ENCODE measurements at places on chromosomes 3 and 15.

DNA sequence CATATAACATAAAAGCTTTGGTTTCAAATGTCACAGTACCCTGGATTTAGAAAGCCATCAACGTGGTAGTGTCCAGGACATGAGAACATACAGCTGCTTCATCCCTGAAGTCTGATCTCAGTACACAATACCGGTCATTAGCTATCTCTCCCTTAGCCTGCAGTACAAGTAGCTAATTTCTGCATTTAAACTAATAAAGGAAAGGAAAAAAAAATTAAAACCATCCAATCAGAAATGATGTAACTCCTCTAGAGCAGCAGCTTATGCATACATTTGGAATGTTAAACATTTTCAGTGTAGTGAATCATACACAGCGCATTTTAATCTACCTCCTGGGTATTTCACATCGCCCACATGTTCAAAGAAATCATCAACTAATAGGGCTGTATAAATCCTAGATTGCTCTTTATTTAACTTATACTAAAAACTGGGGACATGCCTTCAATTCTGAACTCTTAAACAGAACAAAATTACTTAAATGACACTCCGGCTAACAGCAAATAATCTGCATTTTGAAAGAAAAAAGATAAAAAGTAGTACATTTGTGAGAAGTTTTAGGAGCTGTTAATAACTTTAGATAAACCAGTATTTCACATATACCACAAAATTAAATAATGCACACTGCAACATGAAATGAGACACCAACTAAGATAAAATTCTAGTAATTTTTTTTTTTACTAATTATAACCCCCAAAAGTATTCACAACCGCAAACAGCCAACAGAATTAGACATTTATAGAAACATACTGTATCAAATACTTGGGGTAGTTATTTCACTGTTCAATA lies 3.7 kb downstream of the IGF2BP2 start:
- DNase-seq: no peak

DNA sequence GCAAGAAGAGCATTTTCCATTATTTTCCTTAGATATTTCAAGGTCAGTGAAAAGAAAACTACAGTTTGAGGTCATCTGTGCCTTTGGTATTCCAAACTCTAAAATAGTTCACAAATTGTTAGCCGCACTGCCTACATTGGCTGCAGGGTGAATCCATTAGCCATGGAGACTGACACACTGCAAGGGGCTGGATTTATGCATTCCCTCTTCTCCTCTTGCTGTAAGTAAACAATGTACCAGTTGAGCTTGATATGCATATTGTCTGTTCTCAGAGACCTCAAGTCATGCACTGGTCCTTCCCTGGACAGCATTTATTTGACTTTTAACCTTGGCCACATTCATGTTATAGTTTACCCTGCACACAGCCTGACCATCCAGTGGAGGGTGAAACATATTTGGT lies 50.2 kb upstream of the TNFSF10 start:
- DNase-seq: no peak

DNA sequence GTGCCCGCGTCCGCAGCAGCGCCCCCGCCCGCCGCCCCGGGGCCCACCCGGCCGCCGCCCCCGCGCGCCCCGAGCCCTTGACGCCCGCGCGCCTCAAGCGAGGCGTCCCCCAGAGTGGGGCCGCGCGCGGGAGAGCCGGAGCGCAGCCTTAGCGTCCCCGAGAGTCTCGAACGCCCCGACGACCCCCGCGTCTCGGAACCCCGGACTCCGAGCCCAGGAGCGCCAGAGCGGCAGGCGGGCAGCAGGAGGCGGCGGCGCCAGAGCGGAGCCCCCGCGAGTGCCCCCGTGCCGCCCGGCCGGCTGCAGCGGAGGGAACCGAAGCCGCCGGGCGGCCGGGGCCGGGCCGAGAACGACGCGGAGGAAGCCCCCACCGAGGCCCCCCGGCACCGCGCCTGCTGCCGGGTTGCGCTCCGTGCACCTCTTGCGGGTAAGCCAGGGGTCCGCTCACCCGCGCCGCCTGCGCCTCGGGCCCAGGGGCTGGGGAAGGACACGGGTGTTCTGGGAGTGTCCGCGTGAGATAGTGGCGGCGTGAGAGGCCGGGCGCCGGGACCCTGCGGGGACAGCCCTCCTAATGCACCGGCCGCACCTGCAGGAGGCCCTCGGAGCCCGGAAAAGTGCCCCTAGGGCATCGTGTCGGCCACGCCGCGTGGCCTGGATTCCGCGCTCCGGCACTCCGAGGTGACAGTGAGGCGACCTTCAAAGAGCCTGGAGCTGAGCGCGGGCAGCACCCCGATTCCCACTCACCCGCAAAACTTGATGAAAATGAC lies 52.0 kb upstream of the ULK4 start:
- DNase-seq: peak; percentile 24

DNA sequence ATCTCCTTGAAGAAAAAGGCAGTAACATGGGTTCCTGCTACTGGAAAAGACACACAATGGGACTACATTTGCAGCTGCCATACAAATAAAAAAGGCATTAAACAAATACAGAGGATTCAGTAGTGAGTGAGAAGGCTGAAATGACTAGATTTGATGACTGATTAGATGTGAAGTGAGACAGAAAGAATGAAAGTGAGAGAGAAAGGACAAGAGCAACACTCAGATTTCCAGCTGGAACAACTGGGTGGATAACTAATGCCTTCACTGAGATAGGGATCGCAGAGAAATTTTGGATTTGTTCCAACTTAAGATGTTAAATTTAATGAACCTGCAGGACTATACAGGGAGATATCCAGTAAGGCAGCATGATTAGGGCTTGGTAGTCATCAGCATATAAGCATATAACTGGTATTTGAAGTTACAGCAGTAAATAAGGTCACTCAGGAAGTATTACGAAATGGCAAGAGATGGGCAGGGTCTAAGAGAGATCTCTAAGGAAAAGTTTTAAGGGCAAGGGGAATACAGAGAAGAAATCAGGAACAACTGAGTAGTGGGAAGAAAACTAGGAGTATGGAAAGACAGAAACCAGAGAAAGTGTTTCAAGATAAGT lies 8.2 kb downstream of the OSBPL11 start:
- no peak for DNase-seq

GRCh38 chr3:21487520-21487919 lies 263.5 kb downstream of the ZNF385D start:
- DNase-seq: no peak

DNA sequence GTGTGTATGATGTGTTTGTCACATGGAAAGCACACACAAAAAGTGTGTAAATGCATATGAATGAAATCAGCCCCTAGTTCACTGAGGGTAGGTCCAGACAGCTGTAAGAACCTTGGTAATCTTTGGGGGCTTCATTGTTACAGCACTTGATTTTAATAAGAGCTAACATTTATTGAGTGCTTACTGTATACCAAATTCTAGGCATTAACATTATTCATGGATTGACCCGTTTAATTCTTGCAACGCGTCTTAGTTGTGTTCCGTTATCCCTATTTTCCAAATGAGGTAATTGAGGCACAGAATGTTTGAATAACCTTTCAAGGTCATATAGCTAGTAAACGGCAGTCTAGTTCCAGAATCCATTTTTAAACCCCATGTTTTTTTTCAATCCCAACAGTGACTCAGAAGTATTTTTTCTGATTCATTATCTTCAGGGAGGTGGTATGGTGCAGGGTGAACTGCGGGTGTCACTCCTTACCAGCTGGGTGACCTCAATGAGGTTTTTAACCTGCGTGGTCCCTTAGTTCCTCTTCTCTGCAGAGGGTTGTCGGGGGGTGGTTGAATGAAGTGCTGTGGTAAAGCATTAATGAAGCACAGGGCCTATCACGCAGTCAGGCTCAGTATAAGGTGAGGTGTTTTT lies 14.2 kb downstream of the RAB8B start:
- DNase-seq: peak; percentile 35

DNA sequence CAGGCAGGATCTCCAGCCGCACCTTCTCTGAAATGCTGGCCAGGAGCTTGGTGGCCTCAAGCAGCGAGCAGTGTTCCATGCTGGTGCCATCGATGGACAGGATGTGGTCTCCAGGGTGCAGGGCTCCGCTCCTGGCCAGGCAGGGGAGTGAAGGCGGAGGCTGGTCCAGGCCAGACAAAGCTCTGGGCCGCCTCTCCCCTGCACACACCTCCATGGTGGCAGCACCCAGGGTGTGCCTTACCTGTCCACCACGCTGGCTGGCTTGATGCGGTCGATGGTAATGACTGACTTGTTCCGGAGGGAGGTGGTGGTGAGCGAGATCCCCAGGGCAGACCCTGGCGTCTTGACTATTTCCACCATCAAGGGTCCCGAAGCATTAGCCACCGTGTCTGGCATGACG lies 20.0 kb downstream of the GRIP2 start:
- DNase-seq: no peak

DNA sequence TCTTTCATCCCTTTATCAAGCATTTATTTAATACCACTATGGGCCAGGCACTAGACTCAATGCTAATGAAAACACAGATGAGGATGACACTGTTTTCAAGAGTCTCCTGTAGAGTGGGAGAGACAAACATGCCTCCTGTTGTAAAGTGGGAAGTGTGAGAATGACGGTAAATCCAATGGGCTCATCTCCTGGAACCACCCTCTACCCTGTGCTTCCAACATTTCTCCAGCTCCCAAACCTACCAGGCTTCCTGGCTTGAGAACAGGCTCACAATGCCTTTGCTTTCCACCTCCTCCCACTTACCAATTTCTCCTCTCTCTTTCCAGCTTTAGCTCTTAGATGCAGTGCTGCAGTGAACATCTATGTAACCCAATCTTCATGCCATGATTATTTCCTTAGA lies 54.1 kb upstream of the TBC1D23 start:
- DNase-seq: no peak

GRCh38 chr3:98532709-98533571 lies 1.2 kb downstream of the GPR15 start:
- DNase-seq: no peak

- DNase-seq: no peak
Measured at GRCh38 chr15:92149029-92149428, 244.7 kb upstream of the ST8SIA2 start.

GRCh38 chr15:79947009-79947408 lies 24.0 kb downstream of the BCL2A1 start:
- DNase-seq: no peak

- DNase-seq: no peak
Measured at GRCh38 chr3:126540342-126540849, 16.4 kb downstream of the CHST13 start.

- no peak for DNase-seq
Measured at GRCh38 chr3:129428007-129428375, 445 bp downstream of the EFCAB12 start.

- DNase-seq: no peak
Measured at GRCh38 chr3:140510303-140510861, 167.5 kb upstream of the TRIM42 start.

DNA sequence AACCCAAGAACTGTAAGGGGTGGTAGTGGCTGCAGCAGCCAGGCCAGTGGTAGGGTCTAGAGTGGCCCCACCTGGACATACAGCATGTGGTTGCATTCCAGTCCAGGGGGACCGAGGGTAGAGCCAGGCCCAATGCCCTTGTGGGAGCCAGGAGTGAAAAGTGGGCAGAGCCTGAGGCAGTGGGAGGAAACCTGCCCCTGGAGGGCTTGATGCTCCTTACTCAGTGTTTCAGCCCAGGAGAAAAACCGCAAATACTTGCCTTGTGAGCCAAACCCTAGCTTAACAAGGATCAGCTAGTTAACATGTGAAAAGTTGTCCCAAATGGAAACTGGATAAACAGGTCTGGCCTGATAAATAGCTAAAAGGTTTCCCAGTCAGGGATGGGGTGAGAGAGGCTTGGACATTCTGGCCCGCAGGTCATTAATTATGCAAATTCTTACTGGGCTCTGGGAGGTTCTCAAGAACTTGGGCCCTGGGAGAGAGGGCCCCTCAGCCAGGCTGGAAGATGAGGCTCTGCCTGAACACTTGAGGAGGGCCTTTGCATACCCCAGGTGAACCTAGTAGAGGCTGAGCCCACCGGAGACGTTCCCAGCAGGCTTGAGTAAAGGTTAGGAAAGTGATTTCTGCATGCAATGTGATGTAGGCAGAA lies 222.1 kb downstream of the THSD4 start:
- DNase-seq: no peak

- DNase-seq: no peak
Measured at GRCh38 chr3:71303627-71304200, 279.8 kb downstream of the FOXP1 start.

GRCh38 chr15:77863491-77864105 lies 213.9 kb downstream of the TBC1D2B start:
- no peak for DNase-seq

- no peak for DNase-seq
Measured at GRCh38 chr3:71160785-71161546, 422.6 kb downstream of the FOXP1 start.

DNA sequence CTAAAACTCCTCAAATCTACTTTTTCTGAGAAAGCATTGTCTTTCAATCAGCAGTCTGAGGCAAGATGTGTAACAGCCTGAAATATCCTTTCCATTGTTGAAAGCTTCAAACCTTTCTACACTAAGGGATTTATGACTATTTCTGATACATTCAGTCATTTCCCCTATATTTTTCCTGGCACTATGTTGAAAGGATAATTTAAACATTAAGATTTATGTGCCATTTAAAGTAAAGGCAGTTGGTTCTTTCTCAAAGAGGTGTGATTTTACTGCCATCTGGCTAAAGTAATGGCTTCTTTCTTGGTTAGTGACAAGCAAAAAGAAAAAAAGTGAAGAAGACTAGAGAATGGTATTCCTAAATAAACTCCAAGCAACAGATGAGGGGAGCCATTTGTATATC lies 249.6 kb upstream of the COL8A1 start:
- DNase-seq: no peak

DNA sequence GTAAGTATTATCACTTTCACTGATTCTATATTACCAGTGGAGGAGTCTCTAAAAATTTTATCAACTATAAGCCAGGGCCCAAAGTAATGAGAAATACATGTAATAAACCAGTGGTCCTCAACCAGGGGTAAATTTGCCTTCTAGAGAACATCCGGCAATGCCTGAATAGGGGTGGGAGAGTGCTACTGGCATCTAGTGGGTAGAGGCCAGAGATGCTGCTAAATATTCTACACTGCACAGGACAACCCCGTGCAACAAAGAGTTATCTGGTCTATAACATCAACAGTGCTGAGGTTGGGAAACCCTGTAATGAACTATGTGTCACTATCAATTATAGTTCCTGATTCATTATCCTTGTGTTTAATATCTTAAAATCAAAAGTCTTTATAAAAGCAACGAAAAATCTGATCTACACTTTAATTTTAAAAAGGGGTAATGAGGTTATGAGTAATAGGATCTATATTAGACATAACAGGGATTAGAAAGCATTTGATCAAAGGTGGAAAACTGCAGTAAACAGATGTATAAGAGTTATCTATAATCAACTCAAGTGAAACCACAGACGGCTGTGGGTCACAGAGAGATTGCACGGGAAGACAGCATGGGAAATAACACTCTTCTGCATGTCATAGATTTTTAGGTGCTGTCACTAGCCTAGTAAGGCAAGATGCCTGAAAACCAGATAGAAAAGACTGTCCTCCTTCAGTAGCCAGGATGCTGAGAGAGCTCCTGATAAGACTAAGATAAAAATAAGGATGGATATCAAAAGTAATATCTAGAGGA lies 2.0 kb downstream of the LYSMD2 start:
- DNase-seq: peak; percentile 27

DNA sequence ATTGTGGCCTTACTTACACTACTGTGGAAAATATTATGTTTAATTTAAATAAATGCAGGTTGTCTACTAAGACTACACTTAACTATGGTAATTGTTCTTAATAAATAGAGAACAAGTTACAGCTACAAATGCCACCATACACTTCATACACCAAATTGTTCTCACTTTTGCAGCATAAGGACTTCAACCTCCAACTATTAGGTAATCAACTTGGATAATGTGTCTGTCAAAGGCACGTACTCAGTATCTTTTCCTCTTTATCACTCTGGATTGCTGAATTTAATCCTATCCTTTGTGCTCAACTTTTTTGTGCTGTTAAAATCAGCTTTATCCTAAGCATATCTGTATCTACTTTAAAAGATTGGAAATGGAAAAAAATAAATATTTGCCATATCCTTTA lies 41.6 kb upstream of the TMEM87A start:
- no peak for DNase-seq

Measured in activated CD4-positive, alpha-beta T cell treated with anti-CD3 and anti-CD28 coated beads for 4 hours (primary cell).